ENCODE measurements at places on chromosomes 1 and 21.

GRCh38 chr1:44678626-44679025 is 4.1 kb downstream of the ARMH1 start:
- no peak for DNase-seq

- DNase-seq, result no peak
Observed at GRCh38 chr1:201556841-201557571, 18.1 kb downstream of the NAV1 start.

- peak; percentile 27 for DNase-seq
Observed at GRCh38 chr1:204791453-204792353, 79.0 kb upstream of the NFASC start.

- DNase-seq, result no peak
Observed at GRCh38 chr1:159076438-159077119, at the start of gene AIM2. TSS of gene AIM2 (minus strand) at chr1:159076766. CDS start at chr1:159073499, 3,267 bp downstream.

DNA sequence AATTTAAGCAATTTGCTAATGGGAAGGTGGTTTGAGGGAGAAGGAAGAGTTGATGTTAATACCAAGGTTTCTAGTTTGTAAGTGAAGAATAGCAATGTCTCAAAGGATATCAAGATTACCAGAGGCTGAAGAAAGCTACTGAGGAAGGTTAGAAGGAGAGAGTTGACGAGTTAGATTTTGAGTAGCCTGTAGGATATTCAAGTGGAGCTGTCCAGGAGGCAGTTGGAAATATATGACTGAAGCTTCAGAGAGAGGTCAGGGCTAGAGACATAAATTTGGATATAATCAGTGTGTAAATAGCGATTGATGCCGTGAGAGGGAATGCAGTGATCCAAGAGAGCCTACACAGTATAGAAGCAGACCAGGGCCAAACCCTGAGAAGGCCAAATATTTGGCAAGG is 48.4 kb downstream of the PBX1 start:
- DNase-seq, result no peak

GRCh38 chr1:12475530-12475934 is 142.5 kb downstream of the DHRS3 start:
- DNase-seq, result no peak

DNA sequence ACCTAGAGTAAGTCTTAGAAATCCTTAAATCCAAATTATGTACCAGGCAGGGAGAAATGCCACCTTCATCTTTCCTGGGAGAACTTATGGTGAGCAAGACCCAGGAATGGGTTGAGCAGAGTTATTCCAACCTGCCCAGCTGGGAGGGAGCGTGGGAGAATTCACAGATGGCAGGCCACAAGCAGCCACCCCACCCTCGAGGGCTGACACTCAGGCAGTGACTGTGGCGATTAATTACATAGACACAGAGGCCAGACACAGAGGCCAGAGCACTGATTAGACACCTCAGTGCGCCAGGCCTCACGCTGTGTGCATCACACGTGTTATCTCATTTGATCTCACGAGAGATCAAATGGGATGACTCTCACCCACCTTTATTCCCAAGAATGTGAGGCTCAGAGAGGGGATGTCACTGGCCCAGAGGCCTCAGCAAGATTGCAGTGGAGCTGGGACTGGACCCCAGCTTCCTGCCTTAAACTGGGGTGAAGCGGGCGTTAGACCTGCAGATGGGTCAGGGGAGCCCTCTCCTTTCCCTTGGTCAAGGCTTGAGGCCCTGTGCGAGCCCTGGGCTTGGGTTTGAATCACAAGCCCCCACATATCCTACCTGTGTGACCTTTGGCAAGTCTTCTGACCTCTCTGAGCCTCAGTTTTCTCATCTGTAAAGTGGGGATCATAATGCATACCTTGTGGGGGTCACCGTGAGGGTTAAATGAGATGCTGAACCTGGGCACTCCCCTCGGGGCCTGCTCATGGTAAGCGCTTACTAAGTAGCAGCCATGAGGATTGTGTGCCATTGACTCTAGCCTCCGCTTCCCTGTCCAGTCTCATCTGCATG is 28.8 kb upstream of the PADI4 start:
- no peak for DNase-seq

- DNase-seq, result no peak
Observed at GRCh38 chr1:218353656-218354055, 8.5 kb downstream of the TGFB2 start.

DNA sequence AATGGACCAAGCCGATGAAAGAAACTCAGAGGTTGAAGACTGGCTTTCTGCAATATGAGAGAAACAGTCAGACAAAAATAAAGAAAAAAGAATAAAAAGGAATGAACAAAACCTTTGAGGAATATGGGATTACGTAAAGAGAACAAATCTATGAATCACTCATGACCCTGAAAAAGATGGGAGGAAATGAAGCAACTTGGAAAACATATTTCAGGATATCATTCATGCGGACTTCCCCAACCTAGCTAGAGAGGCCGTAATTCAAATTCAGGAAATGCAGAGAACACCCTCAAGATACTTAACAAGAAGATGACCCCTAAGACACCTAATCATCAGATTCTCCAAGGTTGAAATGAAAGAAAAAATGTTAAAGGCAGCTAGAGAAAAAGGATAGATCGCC is 705.3 kb upstream of the CHRM3 start:
- no peak for DNase-seq

DNA sequence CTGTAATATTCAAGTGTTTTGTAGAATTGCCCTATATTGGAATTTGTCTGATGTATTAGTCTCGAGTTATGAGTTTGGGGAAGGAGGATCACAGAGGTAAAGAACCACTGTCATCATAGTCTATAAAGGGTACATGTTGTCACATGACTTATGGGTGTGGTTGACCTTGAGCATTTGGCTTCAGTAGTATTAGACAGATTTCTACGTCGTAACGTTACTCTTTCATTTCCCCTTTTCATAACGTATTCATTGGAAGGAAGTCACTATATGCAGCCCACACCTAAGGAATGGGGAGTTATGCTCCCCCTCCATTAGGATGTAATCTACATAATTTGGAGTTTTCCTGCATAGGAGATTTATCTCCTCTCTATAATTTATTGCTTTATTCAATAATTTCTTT is 110.1 kb upstream of the VAV3 start:
- DNase-seq, result no peak

DNA sequence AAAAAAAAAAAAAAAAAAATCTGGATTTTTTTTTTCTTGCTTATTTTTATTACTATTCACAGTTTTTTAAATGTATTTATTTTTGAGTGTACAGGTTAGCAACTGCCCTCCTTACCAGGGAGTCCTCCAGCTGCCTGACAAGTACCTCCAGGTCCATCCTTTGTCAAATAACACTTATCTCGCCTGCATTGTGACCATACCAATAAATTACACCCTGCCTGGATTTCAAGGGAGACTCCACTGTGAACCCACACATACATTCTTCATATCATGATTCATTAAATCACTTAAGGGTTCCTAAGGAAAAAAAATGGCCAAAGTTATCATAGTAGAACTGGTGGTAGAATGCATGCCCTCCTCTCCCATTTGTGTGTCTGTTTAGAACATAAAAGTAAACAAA is 38.4 kb downstream of the EEIG2 start:
- DNase-seq, result no peak

Data from NCI-H1417 treated with DMSO at 0.1 percent for 48 hours (cell line).